ENCODE measurements at places on chromosomes 3 and 15.

GRCh38 chr15:60408463-60408981, 10.7 kb upstream of the ANXA2 start:
- DNase-seq, result no peak

DNA sequence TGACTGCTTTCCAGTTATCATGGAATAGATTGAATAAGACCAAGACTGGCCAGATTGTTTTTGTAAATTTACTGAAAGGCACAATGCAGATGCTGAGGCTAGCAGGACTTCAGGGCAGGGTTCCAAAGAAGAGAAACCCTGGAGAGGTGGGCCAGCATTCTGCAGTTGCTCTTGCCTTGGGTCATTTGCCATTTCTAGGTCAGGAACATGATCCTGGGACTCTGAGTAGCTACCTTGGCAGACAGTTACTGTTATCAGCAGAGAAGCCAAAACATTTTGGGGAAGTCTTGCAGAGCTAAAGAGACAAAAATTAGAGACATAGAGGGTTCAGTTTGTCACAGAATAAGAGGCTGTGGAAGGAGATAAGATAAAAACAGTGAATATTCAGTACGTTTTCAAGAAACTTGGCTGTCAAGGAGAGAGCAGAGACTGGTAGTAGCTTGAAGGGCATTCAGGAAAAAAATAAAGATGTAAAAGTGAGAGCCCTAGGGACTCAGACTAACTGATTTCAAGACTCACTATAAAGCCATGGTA, 46.8 kb upstream of the MYRIP start:
- DNase-seq, result no peak

- no peak for DNase-seq
Measured at GRCh38 chr3:194386066-194386465, 13.0 kb downstream of the GP5 start.

- no peak for DNase-seq
Measured at GRCh38 chr15:45449916-45450867, 71.8 kb upstream of the GATM start.

DNA sequence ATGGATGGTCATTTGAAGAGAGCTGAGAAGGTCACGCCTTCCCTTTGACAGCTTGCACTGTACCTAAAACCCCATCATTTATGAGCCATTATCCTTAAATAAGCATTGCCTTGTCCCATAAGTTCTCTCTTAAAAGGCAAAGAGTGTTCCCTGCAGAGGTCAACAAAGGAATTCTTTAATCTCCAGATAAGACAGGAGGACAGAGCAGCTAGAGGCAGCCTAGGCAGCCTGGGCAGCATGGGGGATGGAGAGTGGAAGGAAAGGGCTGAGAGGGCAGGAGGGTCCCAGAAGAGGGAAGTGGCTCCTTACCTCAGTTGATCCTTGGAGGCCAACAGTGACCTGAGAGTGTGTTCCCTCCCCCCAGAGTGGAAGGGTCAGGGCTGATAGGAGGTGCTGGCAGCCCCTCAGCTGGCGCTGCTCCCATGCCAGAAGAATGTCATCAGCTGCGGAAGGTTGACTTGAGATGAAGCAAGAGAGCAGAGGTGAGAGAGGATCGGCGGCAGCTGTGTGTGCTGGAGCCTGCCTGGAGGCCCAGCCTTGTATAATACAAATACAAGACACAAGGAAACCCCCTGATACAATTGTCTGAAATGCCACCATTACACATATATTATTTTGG, 12.8 kb downstream of the KBTBD13 start:
- no peak for DNase-seq

- DNase-seq, result no peak
Measured at GRCh38 chr3:162175145-162175544, 678.5 kb downstream of the OTOL1 start.

DNA sequence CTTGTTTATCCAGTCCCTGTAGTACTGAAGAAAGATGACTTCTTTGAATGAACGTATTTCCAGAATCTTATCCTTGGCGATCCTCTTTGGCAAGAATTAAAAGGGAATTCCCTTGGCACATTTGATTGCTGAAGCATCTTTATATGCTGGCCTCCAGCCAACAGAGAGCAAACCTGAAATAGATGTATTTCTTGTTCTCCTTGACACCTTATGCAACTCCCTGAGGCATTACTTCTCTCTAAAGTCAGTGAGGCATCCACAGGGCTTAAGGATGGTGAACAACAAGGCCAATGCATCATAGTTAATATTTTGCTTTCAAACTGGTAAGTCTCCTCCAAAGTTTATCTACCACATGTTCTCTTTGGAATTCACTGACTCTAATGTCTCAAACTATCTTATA, 450.9 kb upstream of the THRB start:
- no peak for DNase-seq

DNA sequence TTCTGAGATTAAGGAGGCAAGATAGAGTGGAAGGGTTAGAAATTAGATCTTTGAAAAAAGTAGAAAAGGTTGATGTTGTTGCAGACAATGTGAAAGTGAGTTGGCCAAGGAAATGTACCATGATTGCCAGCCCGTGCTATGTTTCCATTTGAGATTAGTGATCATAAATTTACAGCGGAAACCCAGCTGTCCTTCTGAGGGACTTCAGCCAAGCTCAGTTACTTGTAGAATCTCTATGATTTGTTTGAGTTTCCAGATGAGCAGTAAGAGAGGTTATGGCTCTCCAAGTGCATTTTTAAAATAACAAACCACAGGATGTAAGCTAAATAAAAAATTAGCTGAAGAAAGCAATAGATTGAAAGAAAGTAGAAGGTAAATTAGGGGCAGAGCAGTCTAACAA, 54.2 kb upstream of the RBMS3 start:
- DNase-seq, result no peak

- no peak for DNase-seq
Measured at GRCh38 chr15:37101980-37102304, 1.6 kb upstream of the MEIS2 start.

DNA sequence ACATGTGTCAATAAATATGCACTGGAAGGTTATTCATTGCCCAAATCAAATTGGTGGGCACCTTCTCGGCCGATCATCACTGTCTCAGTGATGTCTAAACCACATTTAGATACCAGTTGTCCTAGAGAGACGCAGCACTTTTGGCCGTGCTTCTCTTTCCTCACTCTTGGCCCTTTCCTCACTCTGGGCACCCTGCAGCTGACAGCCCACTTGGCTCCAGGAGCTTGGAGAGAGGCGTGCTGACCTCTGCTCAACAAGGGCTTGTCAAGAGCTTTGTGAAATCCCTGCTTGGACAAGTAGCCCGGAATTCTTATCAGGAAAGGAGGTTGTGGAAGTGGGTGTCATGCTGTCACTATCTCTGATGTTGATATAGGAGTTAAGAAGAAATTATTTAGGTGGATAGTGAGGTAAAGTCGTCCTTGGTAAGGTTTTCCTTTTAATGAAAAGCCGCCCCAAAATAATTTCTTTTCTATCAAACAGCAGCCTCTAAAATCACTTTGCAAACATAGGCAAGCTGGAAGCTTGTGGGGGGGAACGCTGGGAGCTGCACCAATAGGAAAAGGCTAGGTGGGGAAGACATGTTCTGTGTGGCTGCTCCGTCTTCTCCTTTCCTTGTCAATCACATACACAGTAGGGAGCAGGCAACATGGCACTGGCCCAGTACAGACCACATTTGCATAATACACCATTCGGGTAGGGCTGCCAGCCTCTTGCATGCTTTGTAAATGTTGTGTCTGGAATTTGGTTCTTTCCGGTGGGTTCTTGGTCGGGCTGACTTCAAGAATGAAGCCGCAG, 126.8 kb upstream of the UBE3A start:
- DNase-seq, result no peak

- DNase-seq, result peak; percentile 11
Measured at GRCh38 chr3:132346841-132347736, 29.9 kb downstream of the ACP3 start.

GRCh38 chr15:64112073-64112772, 16.4 kb downstream of the SNX1 start:
- no peak for DNase-seq

DNA sequence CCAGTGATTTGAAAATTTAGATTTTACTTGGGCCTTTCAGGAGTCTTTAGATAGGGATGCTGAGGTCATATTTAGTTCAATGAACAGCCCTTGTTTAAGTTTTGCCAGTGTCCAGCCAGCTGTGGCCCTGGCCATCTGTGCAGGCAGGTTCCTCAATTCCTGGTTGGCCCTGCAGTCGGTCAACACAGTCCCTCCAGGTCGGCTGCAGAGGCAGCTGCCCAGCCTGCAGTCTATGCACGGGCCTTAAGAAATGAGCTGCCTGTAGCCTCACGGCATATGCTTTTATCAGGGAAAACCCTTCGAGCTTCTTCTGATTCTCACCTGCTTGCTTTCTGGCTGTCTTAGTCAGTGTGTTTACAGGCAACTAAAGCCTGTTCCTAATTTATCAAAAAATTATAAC, 199.2 kb upstream of the TPM1 start:
- no peak for DNase-seq
